Inflammatory macrophage treated with lipopolysaccharide for 4 hours (primary cell): ENCODE measurements at places on chromosomes 3 and 15.

DNA sequence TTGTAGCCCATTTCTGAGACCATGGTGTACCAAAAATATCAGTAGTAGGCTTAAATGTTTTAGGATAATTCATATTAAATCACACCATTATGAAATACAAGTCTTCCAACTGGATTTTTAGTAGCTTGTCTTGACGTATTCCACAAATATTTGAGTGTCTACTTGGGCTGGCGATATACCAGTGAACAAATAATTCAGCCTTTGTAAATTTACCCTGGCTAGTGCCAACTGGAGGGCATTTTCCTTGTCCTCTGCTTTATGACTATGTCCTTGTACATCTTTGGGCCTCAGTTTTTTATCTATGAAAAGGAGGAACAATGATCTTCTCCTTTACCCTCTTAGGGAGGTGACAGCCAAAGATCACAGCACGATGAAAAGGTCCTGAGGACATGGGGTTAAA, 114.8 kb downstream of the FRMD4B start:
- DNase-seq: no peak

GRCh38 chr15:23402140-23402539, 44.9 kb downstream of the GOLGA6L2 start:
- no peak for DNase-seq

GRCh38 chr3:192930577-192930976, 12.9 kb upstream of the MB21D2 start:
- DNase-seq: no peak

DNA sequence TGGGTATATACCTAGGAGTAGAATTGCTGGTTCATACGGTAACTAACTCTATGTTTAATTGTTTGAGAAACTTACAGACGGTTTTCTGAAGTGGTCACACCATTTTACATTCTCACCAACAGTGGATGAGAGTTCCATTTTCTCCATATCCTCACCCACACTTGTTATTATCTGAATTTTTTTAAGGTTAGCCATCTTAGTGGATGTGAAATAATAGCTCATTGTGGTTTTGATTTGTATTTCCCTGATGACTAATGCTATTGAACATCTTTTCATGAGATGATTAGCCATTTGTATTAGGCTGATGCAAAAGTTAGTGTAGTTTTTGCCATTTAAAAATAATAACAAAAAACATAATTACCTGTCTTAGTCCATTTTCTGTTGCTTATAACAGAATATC, 18.6 kb downstream of the CSTA start:
- no peak for DNase-seq

- no peak for DNase-seq
Measured at GRCh38 chr3:112617285-112617684, 23.7 kb downstream of the CCDC80 start.

GRCh38 chr3:72187131-72187530, 402.2 kb upstream of the PROK2 start:
- peak; percentile 40 for DNase-seq

GRCh38 chr15:85785887-85786780, 8.6 kb downstream of the KLHL25 start:
- no peak for DNase-seq

- no peak for DNase-seq
Measured at GRCh38 chr3:111764645-111765091, 94.4 kb upstream of the PHLDB2 start.

GRCh38 chr3:45021524-45022297, 4.4 kb upstream of the CLEC3B start:
- DNase-seq: no peak

DNA sequence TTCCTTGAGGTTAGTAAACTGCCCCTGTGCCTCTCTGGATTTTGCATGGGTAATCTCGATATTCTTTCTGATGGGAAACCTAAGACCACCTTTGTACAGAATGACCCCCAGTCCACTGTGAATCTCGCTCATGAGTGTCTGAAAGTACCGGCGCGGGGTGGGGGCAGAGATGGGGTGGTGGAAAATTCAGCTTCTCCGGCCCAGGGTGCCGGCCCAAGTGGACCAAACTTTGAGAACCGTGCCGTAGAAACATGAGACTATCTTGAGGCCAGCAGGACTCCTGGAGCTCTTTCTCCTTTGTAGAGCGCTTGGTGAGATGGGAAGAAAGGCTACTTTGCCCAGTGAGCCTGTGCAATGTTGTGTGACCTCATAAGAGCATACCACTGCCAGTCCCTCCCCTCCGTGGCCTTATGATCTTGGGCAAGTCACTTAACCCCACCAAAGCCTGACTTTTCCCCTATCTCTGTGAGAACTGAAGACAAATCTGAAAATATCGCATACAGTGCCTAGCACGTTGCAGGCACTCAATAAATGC, 40.4 kb upstream of the VEPH1 start:
- no peak for DNase-seq

DNA sequence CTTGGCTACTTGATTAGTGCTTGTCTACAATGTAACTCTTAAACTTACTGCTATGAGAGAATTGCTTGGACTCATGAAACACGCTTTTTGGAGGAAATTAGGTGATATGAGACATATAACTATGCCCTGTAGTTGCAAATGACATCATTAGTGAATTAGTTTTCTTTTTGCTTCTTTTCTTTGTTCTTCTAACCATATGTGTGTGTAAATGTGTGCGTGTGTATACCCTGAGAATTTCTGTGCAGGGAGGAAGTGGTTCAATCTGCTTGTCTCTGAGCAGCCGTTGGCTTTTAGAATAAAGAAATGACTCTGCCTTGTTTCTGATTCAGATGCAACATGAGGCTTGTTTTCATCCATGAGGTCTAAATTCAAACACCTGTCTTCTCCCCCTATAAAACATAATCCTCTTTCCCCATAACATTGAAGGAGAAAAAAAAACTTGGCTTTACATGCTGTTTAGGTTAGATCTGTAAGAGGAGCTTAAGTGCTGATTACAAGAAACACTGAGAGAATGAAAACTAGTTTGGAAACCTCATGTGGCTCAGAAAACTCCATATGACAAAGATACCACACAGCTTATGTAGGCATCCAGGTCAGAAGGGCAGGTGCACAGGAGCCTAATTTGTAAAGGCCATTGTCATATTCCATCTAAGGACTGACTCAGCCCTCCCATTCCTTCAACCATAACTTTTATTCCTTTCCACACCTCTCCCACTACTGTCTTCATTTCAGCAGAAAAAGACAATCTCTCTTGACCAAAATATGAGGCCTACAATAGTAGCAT, 30.5 kb upstream of the BLM start:
- peak; percentile 38 for DNase-seq

DNA sequence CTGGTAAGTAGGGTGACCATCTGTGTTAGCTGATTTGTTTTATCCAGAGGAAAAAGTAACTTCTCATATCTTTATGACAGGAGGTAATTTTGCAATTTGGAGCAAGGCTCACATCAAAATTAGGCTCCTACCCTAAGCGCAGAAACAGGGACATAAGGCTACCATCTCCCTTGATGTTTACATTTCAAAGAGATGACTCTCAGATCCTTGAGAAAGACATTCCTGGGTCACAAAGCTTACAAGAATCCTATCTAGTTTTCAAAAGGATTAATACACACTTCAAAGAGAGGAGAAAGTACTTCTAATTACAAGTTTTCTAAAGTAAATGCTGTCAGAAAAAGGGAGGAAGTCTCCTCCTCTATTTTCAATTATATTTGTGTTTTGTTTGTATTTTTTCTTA, 7.0 kb downstream of the ZPLD1 start:
- no peak for DNase-seq

GRCh38 chr3:55620351-55621025, 133.4 kb upstream of the WNT5A start:
- DNase-seq: peak; percentile 86

- no peak for DNase-seq
Measured at GRCh38 chr3:88362428-88362827, 212.7 kb downstream of the C3orf38 start.

DNA sequence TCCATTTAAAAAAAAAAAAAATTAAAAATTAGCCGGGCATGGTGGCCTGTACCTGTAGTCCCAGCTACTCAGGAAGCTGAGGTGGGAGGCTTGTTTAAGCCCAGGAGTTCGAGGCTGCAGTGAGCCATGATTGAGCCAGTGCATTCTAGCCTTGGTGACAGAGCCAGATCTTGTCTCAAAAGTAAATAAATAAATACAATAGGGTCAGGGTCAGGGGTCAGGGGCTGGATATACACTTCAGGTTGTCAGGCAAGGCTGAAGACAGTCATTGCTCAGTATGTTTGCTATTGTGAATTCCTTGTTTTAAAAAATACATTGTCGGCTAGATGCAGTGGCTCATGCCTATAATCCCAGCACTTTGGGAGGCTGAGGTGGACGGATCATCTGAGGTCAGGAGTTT, 8.1 kb upstream of the TKT start:
- no peak for DNase-seq

- DNase-seq: no peak
Measured at GRCh38 chr15:41727143-41727542, 47.1 kb upstream of the MAPKBP1 start.

DNA sequence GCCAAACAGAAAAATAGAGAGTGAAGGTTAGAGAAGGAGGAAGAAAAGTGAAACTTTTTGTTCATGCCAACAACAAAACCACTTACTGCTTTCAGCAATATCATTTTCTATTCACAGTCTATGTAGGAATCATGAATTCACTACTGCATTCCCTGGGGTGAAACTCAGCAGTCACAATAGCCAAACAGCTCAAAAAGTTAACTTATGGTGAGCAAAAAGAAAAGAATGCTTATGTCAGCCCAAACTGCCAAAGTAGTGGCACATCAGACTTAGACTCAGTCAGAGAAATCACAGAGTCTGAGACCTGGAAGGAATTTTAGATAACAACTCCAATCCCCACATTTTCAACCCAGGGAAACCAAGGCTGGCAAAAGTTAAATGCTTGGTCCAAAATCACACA, 238.7 kb upstream of the TMCO5A start:
- no peak for DNase-seq

- DNase-seq: no peak
Measured at GRCh38 chr15:52784799-52785671, 5.1 kb downstream of the ONECUT1 start.

GRCh38 chr3:11238880-11239279, 33.3 kb upstream of the ATG7 start:
- peak; percentile 24 for DNase-seq

- no peak for DNase-seq
Measured at GRCh38 chr3:63565220-63565619, 87.3 kb upstream of the SNTN start.

DNA sequence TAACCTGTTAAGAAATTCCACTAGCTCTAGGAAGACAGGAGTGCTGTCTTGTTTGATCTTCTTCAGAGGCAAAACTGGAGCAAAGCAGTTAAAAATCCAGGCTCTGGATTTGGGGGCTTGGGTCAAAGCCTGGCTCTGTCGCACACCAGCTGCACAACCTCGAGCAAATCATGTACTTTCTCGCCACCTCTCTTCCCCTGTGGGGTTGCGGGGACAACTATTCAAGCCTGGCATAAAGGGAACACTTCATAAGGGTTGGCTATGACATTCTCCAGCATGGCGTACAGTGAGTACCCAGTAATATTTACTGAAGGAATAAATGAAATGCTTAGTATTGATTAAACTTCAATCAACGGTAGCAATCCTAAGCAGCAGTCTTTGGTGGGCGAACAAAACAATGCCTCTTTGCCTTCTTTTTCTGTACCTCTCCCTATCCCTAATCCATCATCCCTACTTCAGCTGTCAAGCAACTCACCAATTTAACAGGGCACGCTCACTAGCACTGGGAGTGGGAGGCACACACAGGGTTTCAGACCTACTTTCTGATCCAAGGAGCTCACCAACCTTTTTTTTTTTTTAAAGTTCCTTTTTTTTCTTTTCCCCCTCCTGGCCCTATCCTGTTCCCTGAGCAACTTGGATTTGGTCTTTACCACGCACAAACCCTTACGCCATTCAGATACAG, 33.0 kb downstream of the GNB5 start:
- DNase-seq: no peak

DNA sequence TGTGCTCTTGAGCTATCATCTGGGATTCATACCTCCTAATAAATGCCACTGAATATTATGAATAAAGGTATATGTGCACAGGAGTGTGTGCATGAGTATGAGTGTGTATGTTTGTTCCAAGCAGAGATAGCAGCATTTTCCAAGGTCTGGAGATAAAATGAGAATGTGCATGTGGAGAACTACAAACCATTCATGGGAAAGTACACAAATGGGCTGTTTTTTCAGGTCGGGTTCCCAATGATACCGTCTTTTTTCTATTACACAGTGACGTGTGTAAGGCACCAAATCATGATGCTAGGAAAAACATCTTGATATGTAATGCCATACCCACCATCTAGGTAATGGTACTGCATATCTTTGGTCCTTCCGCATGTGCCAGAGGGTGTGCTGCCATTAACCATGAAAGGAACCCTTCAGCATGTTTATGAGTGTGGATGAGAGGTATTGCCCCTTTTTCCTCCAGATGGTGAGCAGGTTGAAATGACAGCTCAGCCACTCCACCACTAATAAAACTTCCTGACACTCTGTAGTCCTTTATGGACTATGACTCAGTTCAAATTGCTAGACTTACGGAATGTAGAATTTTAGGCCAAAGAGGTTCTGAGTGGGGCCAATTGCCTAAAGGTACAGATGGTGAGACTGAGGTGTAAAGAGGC, 36.4 kb upstream of the COPB2 start:
- DNase-seq: no peak

DNA sequence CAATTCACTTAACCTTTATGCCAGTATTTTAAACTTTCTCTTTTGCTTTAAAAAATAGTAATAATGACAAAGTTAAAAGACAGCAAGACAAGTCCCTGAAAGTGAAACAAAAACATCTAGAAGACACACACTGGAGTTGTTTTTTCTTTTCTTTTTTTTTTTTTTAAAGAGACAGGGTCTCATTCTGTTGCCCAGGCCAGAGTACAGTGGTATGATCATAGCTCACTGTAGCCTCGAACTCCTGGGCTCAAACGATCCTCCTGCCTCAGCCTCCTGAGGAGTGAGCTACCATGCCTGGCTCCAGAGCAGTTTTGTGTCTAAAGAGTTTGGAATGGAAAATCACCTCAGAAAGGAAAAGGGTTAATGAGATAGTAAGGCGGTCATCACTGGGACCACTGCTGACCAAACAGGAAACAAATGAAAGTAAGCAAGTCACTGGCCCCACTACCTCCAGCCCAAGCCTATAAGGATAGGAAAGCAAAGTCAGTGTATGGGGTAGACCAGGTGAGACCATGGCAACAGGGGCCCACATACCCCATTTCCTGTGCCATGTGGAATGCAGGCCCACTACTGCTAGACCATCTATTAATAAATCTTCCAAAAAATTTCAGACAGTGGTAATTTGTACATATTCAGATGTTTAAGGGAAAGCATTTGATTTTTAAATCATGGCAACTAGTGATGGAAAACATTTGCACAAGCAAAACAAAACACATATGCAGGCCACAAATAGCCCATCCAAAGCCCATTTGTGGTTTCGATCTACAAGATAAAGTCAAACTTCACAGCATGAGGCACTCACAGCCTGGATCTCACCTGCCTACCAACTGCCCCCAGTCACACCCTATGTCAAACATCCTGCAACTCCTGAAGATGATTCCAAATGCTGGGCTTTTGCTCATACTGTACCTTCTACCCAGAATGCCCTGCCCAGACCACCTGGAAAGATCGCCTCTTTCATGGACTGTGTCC, 62.6 kb downstream of the OSBPL10 start:
- peak; percentile 50 for DNase-seq
